ENCODE measurements at places on chromosomes 16 and 17. TPM values are rescaled to one million over a fixed set of nuclear protein-coding genes. Genes with fewer than 3 reads are reported as not detected.

The TMEM238L gene
- not detected for total RNA-seq

The KRTAP16-1 gene
- total RNA-seq: not detected

The KLHL10 gene
- total RNA-seq: not detected

The TMEM220 gene
- total RNA-seq: 1.8 TPM

The ASGR1 gene
- total RNA-seq: 9.2 TPM

The DOK4 gene
- 24.0 TPM for total RNA-seq

The ZNF19 gene
- total RNA-seq: 0.94 TPM

The KRT36 gene
- total RNA-seq: not detected

The CEMP1 gene
- not detected for total RNA-seq

The WNT9B gene
- not detected for total RNA-seq

The CHST5 gene
- not detected for total RNA-seq

The HOXB5 gene
- total RNA-seq: 0.09 TPM

The TNRC6A gene
- 41.8 TPM for total RNA-seq

The CETP gene
- 0.90 TPM for total RNA-seq

The PSMD12 gene
- total RNA-seq: 26.2 TPM
